GM23338 (cell line): ENCODE measurements at places on chromosomes 12 and 14.

DNA sequence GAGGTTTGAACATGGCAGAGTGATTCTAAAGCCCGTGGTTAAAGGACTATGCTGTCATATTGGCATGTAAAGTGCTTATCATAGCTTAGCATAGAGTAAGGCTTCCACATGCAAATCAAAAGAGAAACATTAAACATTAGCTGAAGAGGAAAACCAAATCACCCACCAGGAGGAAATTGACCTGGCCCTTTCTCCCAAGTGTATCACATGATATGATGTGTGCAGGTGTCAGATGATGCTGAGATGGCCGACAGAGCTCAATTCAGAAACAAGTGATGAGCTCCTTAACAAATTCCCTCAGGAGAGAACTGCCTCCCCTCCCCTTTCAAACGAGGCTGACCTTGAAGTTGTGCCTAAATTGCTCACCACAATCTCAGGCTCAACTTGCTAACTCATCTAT is 217.1 kb upstream of the BTG1 start:
- no peak for DNase-seq

GRCh38 chr14:76537906-76538647 is 162.1 kb downstream of the ESRRB start:
- DNase-seq, result no peak

DNA sequence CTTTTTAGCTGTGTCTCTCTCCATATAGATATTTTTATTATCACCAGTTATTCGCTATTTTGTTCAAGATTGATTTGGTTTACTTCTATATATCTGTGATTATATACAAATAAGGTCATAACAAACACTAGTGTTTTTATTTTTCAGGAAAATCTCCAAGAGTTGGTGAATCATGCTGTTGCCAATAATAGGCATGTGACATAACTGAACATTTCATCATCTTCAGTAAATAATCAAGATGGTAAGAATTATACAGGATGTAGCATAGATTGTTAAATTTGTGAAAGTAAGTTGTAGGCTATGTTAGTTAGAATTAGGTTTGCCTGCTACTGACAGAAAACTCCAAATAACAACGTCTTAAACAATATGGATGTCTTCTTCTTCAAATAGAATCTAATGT is 240.9 kb upstream of the PDE3A start:
- DNase-seq, result no peak

DNA sequence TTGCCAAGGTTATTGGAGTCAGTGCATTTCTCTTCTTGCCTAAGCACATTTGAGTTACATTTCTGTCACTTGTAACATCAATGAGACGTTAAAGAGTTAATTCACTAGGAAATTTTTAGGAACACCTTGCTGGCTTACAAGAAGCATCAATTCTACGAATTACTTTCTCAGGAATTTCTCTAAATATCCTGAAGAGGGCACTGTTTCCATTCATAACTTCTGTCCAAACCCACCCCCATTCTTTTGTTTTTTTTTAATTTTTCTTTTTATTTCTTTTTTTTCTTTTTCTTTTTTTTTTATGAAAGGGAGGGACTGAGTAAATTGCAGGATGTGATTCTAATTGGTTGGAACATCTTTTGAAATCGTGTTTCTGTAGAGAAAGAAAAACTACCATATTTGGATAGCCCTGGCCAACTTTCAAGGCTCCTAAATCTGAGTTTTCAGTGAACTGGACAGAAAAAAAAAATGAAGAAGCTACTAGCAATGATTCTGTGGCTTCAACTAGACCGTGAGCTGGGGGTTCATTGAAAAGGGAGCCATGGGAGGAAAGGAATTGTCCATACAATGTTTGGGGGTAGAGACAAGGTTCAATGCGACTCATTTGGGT is 285.3 kb downstream of the DAD1 start:
- peak; percentile 61 for DNase-seq

DNA sequence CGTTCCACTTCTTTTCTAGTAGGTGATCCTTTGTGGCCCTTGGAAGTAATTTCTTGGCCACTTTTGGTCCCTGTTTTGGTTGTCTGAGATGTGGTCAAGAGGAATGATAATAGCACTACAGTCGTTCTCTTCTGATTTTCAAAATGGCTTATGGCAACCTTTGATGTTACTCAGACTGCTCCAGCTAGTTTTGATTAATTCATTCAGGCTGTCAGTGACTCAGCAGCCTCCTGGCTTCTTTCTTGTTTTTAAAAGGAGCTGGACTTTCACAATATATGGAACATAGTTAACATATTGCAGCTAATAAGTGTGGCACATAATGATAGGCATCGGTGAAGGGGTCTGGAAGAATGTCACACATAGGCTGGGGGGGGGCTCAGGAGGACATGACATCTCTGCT is 47.3 kb downstream of the WDR20 start:
- no peak for DNase-seq

- peak; percentile 60 for DNase-seq
Observed at GRCh38 chr12:95195122-95195521, 22.1 kb downstream of the FGD6 start.

DNA sequence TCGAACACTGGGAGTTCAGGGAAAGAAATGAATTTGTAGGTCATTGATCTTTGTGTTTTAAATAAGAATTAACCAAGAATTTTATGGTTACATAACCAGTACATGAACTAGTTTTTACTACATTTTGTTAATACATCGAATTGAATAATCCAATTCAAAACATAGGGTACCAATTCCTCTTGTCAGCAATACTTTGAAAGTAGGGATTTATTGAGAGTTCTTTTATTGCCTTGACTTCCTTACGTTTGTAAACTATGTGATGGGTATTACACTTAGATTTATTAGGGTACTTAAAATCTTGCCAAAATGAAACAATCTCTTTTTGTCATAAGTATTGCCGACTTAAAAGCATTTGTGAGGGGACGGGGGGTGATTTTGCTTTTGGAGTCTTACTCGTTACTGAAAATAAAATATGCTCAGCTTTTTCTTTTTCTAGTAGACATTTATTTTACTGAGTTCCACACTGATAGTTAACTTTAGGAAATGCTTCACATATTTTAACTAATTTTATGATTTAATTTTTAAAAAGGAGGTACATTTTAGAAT is 22.4 kb downstream of the SOCS2 start:
- no peak for DNase-seq

- DNase-seq, result no peak
Observed at GRCh38 chr12:10194160-10194670, 15.4 kb downstream of the TMEM52B start.

- no peak for DNase-seq
Observed at GRCh38 chr12:6125310-6125608, 789 bp upstream of the VWF start.
